ENCODE measurements at places on chromosomes 4 and X.

- no peak for DNase-seq
These were observed 5.5 kb downstream of the TADA2B start for GRCh38 chr4:7048642-7049041.

GRCh38 chr4:15237648-15238230, 190.1 kb upstream of the C1QTNF7 start:
- DNase-seq, result no peak

DNA sequence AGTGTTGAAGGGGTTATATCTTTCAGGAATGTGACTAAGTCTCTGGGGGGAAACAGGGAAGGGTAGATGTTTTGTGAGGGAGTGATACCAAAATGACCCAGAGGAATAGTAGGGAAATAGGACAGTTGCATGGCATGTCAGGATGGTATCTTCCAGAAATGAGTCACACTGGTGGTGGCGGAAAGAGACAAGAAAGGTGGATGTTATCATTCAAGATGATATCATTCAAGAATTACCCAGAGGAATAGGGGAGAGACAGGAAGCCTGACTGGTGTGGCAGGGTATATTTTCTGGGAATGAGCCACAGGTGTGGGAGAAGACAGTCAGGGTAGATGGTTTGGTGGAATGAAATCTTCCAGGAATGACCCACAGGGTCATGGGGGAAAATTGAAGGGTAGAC, 61.1 kb downstream of the MAOA start:
- DNase-seq, result no peak

DNA sequence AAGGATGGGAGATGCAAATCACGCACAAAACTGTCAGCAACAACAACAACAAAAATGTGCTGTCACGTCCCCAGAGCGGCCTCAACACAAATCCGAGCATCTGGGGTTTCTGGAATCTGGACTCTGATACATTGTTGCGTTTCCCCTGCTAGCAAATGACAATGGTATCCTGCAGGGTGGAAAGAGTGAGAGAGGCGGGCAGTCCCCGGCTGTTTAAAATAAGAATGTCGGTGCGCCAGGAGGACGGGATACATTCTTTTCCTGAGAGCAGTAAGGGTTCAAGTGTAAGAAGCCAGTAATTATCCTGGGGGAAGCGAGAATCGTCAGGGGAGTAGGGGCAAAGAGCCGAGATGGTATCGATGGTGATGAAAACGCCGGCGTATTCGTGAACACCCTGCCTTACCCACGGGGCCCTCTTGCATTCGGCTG, 310.2 kb downstream of the ASMT start:
- DNase-seq, result no peak

- DNase-seq, result peak; percentile 45
These were observed 156.6 kb downstream of the GRIA3 start for GRCh38 chrX:123340696-123341095.

DNA sequence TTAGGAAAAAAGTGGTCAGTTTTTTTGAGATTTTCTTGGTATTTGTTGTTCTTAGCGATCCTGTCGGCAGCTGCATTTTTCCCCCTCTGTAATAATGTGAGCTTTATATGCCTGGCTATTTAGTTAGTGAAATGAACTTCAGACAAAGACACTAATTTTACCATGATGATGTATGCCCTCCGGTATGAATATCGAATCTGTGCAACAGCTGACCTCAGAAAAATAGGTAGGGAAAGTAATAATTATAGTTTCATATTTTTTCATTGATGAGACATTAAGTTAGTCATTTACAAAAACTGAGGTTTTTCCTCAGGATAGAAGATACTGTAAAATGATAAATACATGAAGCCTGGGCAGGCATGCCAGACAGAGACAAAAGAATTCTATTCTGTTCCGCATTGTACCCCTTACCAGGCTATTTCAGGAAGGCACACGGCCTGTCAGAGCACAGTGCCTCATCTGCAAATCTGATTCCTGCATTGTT, 155.8 kb downstream of the SHROOM3 start:
- peak; percentile 55 for DNase-seq

- no peak for DNase-seq
These were observed 29.1 kb downstream of the MAGED1 start for GRCh38 chrX:51922561-51922960.

DNA sequence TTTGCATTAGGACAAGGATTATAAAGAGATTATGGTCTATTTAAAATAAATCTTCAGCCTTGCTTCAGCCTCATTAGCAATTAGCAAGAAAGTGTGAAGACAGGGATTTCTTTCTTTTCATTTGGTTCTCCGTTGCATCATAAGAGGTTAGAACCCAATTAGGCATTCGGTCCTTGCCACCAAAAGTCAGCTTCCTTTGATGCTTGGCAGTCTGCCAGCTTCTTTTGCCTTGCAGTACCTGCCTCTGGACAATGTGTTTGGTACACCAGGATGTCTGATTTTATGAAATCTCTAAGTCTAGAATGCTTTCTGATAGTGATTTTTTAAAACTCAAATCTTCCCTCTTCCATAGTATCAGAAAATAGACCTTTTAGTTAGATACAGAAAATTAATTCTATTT, 12.4 kb downstream of the SMIM20 start:
- DNase-seq, result no peak

GRCh38 chr4:185227131-185227551, 17.7 kb downstream of the SNX25 start:
- DNase-seq, result peak; percentile 60

- DNase-seq, result no peak
These were observed 73.1 kb downstream of the CPZ start for GRCh38 chr4:8665406-8666360.

GRCh38 chrX:725971-726370, 95.4 kb downstream of the SHOX start:
- no peak for DNase-seq

GRCh38 chr4:109040441-109040840, 262.0 kb downstream of the COL25A1 start:
- DNase-seq, result no peak

- no peak for DNase-seq
These were observed 70.1 kb upstream of the MED14 start for GRCh38 chrX:40805404-40805803.

- DNase-seq, result no peak
These were observed 7.4 kb downstream of the UVSSA start for GRCh38 chr4:1354136-1354982.

DNA sequence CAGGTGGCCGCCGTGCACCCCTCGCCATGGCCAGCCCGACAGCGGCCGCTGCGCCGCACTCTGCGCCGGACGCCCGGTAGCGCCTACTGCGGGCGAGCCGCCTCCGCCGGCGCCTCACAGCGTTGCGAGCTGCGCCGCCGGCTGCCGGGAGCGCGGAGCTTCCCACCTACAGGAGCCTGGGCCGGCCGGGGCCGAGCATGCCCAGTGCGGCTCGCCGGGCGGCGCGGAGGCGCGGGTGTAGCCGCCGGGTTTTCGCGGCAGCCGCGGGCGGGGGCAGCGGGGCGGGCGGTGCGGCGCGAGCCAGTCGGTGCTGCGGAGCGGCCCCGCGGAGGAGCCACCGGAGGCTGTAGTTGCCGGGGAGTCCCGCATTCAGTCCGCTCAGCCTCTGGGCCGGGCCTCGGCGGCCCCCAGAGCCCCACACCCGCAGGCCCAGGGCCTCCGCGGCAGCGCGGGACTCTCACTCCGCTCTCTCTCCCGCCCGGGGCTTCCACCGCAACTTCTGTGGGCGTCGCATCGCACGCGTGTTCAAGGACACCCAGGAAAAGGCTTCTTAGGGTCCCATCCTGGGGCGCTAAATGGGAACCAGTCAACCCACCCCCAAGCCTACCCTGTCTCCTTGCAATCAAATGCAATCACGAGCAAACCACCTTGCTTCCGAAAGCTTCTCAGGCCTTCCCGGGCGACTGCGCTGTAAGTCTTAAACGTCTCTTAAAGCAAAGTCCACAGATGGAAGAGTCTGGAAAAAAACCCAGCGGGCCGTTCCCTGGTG, at the start of gene MFAP3L:
MFAP3L (minus strand) TSS at position 143 of the 769 bp plus-strand sequence. CDS start 20,518 bp downstream, outside the sequence.
- peak; percentile 93 for DNase-seq

DNA sequence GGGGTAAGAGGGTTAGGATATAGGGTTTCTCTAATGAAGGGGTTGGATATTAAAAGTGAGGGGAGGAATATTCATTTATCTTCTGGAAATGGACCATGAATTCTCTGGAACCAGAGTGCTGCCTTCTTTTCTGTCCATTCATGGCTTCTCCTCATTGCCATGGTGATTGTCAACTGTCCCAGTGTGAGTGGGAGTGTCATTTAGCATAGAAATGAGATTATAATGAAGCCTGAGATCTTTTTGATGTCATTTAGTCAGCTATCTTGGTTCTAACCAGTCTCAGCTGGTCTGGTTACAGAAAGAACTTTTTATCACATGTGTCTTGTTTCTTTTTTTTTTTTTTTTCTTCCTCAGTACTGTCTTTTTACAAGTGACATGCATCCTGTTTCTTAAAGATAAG, 497.3 kb upstream of the PITX2 start:
- DNase-seq, result no peak

GRCh38 chrX:94743478-94743877, 1069.5 kb downstream of the FAM133A start:
- DNase-seq, result no peak

- DNase-seq, result no peak
These were observed 56.9 kb downstream of the GABRB1 start for GRCh38 chr4:47088298-47088697.

GRCh38 chr4:90648311-90648710, 521.1 kb downstream of the CCSER1 start:
- DNase-seq, result no peak

- no peak for DNase-seq
These were observed 64.4 kb downstream of the RPS6KA6 start for GRCh38 chrX:84123585-84123984.

- DNase-seq, result no peak
These were observed 54.0 kb upstream of the ZCCHC13 start for GRCh38 chrX:74249963-74250362.

DNA sequence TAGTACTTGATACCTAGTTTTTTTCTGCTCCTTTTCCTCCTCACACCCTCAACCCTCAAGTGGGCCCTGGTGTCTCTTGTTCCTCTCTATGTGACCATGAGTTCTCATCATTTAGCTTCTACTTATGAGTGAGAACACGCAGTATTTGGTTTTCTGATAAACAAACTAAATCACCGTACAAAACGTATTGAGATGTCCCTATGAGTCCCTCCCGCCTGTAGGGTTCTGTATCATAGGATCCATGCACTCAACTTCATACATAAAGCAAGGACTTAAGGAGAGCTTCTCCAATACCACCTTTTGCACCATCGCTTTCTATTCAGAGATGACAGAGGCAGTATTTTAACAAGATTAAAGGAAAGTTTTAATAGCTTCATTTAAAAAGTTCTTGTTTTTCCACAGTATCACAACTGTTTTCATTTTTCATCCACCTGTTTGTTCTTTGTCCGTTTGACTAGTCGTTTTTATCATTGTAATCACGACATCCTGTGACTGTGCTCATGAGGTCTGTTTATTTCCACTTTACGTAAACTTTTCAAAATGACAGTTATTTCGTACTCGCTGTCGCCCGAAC, 457 bp upstream of the RAB9A start:
- DNase-seq, result no peak

- DNase-seq, result no peak
These were observed 14.8 kb downstream of the CYTL1 start for GRCh38 chr4:5004496-5004895.

DNA sequence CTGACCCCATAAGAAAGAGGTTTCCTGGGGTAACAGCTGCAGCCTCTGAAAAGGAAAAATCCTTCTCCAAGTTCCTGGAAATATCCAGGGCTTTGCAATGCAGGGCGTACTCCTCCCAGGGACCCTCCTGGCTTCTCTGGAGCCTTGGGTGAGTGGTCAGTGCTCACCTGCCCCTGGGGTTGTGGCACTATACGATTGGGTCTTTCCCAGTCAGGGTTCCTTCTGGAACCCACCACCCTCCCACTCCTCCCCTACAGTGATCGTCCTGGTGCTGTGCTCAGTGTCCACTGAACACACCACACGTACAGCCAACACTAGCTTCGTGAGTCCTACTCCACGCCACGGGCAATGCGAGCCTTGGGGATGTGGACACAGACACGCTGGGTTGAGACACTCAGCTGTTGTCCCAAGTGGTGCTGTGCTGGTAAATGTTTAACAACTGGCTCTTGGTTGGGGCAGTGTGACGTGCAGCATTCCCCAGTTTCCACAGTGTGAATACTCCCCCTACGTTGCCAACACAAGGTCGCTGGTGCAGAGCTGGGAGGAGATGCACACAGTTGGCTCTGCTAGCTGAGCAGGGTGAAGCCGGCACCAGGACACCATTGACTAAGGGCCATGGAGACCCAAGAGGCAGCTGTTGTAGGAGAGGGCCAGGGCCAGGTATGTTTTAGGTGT, 65.4 kb downstream of the HTRA3 start:
- no peak for DNase-seq

DNA sequence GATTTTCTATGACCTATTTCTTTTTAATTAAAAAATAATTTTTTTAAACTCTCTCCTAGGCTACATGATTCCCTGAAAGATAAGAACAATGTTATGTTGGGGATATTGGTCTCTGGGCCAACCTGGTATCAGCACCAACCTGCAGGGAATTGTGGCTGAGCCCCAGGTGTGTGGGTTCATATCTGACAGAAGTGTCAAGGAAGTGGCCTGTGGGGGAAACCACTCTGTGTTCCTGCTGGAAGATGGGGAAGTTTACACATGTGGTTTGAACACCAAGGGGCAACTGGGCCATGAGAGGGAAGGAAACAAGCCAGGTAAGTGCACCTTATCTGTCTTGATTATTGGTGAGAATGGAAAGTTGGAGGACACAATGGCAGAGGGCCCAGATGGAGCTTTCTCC, 13.5 kb downstream of the HERC3 start:
- no peak for DNase-seq

- DNase-seq, result no peak
These were observed 93.7 kb downstream of the GRIA3 start for GRCh38 chrX:123277821-123278220.

DNA sequence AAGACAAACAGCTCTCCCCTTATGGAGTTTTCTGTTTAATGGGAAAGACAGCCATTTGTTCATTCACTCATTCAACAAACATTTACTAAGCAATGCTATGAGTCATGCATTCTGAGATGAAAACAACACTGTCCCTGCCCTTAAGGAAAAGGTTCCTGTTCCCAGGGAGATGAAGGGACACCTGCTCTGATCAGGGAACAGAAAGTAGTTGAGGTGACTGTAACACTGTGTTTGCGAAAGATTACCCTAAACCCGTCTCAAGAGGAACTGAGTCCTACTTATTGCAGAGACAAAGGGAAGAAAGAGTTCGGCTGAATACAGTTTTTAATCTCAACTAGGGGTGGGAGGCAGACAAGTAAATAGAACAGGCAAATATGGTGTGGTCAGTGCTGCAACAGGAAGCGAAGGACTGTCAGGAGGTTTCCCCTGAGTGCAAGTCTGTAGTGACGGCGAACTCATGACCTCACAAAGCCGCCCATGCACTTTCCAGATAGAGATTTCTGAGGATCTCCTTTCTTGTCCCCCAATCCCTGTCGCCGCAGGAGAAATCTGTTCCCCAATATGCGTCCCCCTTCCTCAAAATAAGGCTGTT, 712 bp downstream of the STX18 start:
- DNase-seq, result peak; percentile 72

GRCh38 chr4:182019148-182019652, 224.0 kb upstream of the TENM3 start:
- DNase-seq, result no peak

Data from choroid plexus epithelial cell (primary cell).